ENCODE measurements at places on chromosomes 1 and 21.

GRCh38 chr1:42807056-42807668 is 9.8 kb upstream of the ERMAP start:
- no peak for DNase-seq

- no peak for DNase-seq
Observed at GRCh38 chr1:110130989-110131388, 18.7 kb downstream of the UBL4B start.

GRCh38 chr1:14082331-14082730 is 382.3 kb downstream of the PRDM2 start:
- no peak for DNase-seq

- DNase-seq: no peak
Observed at GRCh38 chr1:7510389-7510931, 260.6 kb upstream of the VAMP3 start.

DNA sequence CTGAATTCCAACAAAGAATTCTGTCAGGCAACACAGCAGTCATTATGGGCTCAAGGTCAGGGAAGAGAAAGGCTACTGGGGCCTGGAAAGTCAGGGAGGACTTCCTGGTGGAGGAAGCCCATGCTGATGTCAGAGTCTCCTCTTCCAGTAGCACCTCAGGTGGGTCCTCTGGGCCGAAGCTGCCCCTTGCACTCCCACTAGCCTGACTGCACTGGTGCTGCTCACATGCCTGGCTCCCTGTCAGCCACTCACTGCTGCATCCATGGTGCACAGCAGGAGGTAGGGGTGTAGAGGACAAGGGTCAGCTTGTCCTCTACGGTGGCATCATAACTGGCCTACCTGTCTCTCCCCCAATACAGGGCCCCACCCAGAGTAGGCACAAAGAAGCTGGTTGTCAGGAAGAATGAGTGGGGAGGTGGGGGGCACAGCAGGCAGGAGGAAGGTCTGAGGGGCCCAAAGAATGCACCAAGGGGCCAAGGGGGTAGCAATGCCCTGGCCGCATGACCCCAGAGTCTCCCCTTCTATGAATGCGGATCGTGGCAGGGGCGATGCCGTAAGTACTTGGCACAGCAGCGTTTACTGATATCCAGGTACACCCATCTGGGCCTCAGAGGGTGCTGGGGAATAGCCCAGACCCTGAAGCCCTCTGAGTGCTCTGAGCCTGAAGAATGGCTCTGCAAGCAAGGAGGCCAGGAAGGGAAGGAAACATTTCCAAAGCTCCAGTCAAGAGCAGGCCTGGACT is 80.3 kb downstream of the GLIS1 start:
- DNase-seq: no peak

DNA sequence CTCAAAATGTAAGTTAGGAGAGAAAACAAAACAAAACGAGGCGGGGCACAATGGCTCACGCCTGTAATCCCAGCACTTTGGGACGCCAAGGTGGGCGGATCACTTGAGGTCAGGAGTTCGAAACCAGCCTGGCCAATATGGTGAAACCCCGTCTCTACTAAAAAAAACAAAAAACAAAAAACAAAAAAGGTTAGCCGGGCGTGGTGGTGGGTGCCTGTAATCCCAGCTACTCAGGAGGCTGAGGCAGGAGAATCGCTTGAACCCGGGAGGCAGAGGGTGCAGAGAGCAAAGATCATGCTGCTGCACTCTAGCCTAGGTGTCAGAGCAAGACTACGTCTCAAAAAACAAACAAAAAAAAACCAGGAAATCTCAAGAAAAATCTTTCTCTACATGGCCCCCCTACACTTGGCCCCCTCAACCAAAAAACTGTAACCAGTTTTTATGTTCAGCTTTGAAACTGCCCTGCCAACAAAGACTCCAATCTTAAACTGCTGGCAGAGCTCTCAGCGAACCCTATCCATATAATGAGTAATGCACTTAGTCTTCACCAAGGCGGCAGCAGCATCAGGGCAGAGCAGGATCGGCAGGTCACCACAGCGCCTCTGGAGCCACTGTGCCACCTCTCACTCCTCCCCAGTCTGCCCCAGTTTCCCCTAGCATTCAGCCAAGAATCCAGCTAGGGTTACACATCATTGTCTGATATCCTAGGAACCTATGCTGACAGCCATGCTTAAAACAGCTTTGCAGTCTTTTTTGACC is 71.7 kb downstream of the JAK1 start:
- DNase-seq: no peak

DNA sequence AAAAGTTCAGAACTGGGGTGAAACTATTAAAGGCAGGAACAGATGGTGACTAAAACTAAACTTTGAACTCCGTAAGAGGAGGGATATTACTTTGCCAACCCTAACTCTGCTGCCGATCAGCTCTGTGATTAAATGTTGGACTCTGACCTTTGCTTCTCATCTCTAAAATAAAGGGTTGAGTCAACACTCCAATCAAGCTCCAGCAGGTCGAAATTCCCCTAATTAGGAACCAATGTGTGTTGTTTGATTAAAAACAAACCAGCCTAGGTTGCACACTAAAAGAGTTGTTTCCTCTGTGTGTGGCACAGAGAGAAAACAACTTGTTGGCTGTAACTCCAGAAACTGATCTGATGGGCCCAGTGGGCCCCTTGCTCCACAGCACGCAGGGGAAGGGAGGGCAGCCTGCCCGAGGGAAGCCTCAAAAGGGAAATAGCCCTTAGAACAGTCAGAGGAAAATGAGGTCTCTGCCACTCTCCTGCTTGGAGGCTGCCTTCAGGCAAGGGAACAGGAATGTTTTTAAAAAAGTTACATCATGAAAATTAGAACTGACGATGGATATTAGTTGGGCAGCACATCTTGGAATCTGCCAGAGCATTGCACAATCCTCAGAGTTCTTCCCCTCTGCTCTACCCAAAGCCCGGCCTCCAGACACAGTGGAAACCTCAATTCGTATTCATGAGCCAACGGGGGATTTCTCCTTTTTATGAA is 69.3 kb downstream of the KCTD3 start:
- DNase-seq: no peak

DNA sequence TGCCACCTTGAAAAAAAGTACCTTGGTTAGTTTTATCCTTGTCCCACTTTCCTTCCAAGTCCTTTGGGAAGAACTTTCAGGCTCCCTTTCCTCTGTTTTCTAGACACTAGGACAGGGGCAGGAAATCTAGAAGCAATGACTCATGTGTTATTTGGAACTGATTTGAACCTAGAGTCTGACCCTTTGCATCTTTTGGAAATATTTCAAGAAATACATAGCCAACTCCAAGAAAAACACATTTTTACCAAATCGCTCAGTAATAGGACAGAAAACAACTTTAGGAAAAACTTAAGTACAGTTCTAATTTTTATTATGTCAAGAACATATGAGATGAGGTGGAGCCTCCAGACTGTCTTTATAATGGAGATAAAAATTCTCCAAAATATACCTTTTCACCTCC is 292.4 kb downstream of the PTBP2 start:
- DNase-seq: no peak

GRCh38 chr1:25197235-25197975 is 34.9 kb downstream of the SYF2 start:
- no peak for DNase-seq

DNA sequence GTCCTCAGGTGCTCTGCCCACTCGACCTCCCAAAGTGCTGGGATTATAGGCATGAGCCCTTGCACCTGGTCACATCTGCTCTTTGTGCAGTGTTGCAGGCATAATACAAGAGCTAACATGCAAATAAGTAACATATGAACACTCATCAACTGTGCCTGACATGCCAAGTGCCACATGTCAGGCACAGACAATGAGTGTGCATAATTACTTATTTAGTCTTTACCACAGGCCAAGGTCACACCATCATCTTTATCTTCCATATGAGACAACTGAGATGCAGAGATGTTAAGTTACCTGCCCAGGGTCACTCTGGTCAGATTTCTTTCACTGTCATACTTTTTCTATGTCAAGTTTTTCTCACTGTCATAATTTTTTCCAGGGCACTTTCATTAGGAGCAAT is 126.1 kb downstream of the PPIAL4G start:
- DNase-seq: no peak

DNA sequence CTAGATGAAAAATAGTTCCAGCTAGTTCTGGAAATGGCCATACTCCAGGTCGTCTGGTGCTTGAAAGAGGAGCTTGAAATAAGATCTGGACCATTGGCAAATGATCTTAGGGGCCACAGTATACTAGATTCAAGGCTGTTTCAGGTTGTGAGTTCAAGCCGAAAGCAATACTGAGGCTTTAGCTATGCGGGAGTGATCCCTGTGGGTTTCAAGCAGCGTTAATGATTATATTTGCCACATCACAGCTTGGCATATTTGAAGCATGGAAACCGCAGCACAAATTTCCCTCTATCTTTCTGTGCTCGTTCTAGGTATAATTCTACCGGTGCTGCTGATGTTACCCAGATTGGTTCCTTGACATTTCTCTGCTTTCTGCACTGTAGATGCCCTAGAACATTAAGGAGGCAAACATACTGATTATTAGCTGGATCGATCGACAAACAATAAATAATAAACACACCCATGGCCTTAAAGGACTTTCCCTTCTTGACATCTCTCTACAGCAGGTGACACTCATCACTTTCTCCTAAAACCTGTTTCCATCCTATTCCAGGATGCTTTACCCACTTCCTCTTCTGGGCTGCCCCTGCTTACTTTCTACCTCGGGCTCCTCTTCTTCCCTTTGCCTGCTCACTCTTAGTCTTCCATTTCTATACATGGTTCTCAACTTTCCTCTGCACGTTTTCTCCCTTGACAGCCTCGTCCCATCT is 40.6 kb upstream of the LYST start:
- no peak for DNase-seq

DNA sequence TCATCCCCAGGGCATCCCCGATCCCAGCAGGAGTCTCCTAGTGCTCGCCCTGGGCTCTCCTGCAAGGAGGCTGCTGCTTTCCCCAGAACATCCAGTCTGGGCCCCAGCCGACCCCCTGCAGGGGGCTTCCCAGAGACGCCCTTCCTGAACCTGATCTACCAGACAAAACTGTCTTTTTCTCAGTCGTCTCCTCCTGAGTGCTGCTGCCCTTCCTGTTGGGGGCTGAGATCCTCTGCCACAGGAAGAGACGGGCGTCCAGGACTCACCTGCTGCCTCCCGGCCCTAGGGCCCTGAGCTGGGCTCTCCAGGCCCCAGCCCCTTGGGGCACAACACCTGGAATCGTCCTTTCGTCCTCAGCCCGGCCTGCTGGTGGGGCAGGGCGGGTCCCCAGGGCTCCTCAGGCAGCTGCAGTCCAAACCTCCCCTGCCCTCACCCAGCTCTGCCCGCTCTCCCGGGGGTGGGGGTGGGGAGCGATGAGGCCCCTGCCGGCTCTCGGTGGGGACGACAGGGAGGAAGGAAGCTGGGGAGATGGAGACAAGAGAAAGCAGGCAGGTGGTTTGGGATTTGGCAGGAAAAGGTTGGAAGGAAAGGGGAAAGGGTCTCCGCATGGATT is 36.9 kb downstream of the TP73 start:
- DNase-seq: no peak

GRCh38 chr1:167412920-167413319 is 105.4 kb downstream of the CD247 start:
- DNase-seq: no peak

GRCh38 chr1:246483569-246483933 is 23.5 kb downstream of the SMYD3 start:
- no peak for DNase-seq

Data from effector CD8-positive, alpha-beta T cell (primary cell).